ENCODE measurements at places on chromosomes 4 and X.

- no peak for DNase-seq
Measured at GRCh38 chrX:74521961-74522751, 92.3 kb downstream of the RLIM start.

- no peak for DNase-seq
Measured at GRCh38 chr4:181468451-181468850, 774.8 kb upstream of the TENM3 start.

DNA sequence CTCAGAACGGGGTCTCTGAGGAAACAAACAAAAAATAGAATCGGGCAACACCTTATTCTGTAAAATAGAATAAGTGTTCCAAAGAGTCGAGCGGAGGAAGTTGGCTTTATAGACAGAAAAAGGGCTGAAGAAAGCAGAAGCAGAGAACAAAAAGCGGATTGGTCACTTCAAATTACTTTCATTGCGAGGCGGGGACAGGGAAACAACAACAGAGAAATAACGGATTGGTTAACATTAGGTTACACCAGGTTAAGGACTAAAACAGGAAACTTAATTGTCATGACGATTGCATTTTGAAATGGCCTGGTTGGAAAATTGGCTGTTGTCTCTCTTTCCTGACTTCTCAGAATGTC, 433 bp upstream of the COQ2 start:
- peak; percentile 30 for DNase-seq

GRCh38 chrX:17737710-17737985, 355 bp downstream of the SCML1 start:
- no peak for DNase-seq

DNA sequence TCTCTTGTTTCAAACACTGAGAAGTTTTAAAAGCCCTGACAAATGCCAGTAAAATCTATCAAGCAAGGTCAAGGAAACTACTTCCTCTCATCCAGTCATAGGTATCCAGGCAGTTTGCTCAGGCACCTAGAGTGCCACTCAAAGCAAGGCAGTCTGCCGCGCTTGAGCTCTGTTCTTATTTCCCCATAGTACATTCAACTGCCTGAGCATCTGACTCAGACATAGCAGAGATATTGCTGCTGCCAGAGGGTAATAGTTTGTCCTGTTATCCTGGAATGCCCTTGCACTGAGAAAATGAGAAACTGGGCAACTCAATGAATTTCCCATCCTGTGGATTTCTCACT, 16.1 kb upstream of the ATP8A1 start:
- DNase-seq = peak; percentile 18

- peak; percentile 42 for DNase-seq
Measured at GRCh38 chr4:100016191-100016590, 66.1 kb upstream of the H2AZ1 start.

- no peak for DNase-seq
Measured at GRCh38 chr4:175290401-175290800, 372.2 kb downstream of the ADAM29 start.

DNA sequence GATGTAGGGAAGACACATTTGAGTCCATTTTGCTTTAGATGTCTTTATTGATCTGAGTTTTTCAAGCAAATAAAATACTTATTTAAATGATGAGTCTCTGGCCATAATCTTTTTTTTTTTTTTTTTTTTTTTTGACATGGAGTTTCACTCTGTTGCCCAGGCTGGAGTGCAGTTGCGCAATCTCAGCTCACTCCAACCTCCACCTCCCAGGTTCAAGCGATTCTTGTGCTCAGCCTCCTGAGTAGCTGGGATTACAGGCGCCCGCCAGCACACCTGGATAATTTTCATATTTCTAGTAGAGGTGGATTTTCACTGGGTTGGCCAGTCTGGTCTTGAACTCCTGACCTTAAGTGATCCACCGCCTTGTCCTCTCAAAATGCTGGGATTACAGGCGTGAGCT, 194.5 kb upstream of the MAD2L1 start:
- DNase-seq = no peak

- DNase-seq = peak; percentile 9
Measured at GRCh38 chr4:138438608-138439007, 196.5 kb upstream of the SLC7A11 start.

DNA sequence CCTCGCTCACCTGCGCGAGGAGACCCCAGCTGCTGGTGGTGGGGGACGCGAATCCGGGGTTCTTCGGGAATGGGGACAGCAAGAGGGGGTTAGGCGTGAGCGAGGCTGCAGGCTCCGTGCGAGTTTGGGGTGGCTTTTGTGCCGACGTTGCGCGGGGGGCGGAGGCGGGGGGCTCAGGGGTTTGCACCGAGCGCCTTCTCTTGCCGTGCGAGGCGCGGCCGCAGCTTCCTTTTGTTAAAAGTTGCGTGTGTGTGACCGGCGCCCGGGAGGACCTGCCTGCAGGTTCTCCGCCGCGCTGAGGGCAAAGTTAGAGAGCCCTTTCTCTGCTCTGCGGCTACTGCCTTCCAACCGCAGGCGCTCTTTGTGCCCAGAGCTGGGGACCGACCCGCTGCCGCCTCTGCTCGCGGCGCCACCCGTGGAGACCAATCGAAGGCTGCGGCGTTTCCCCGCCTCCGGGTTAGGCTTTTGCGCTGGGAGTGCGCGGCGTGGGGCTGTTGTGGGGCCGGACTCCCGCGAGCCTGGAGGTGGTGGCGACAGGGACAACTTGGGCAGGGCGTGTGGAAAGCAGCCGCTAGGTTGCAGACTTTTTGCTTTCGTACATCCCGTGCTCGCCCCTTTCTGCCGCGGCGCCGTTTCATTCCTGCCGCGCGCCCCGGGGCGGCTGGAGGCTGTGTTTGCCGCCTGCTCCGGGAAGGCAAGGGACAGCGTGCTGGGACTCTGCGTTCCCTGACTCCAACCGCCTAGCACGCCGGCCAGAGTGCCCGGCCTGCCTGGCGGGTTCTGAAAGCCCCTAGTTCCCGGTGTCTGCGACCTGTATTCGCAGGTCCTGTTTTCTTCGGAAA, 716 bp downstream of the KIT start:
- DNase-seq = peak; percentile 70

- DNase-seq = no peak
Measured at GRCh38 chrX:154360155-154360713, 14.2 kb downstream of the FLNA start.

DNA sequence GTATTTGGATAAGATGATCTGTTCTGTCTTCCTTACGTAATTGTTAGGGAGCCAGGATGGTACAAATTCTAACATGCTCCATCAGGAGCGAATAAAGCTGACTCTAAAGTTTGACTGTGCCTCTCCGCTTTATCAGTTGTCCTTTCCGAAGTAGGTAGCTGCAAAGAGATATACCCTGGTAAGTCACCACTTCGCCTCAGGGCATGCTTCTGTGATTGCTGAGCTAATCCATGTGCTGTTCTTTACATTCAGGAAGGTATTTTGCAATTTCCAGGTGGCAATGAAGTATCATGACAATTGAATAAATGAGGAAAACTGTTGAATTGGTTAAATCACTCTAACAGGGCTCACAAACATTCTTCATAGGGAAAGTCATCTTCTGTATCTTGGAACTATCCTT, 38.9 kb downstream of the KIT start:
- no peak for DNase-seq

- no peak for DNase-seq
Measured at GRCh38 chr4:835148-836002, 9.4 kb upstream of the CPLX1 start.

GRCh38 chr4:66279084-66279483, 608.8 kb upstream of the EPHA5 start:
- no peak for DNase-seq

- DNase-seq = peak; percentile 60
Measured at GRCh38 chrX:150547375-150548115, 20.9 kb upstream of the MTM1 start.

DNA sequence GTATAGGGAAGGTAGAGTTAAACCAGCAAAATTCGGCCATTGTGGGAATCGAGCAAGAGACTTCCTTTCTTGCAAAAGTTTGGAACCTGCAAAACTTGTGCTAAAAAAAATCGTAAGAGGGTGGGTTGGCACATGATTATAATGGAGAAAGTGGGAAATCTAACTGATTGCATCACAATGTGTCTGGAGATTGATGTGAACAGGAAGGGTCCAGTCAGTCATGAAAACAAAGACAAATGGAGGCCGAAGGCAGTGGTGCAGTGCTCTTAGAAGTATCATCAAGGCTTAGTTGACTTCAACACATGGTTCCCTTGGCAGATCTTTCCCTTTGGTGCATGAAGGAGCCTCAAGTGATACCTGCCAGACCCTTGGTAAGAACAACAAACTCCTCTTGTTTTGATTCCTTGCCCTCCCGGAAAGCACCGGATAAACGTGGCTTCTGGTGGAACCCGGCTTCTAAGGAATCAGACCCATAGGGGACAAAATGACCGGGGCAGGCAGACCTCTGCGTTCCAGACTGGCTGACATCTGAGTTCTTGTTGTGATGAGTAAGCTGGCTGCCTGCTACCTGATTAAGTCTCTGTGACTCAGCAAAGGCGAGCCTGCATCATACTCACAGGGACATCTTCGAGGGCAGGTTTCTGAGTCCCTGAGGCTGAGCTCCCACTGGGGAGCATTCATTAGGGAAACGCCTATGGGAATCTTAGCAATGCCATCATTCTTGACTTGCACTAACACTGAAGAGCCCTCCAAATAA, 87.7 kb upstream of the MAP3K15 start:
- DNase-seq = peak; percentile 20

GRCh38 chrX:47264483-47265173, 31.8 kb downstream of the USP11 start:
- no peak for DNase-seq

DNA sequence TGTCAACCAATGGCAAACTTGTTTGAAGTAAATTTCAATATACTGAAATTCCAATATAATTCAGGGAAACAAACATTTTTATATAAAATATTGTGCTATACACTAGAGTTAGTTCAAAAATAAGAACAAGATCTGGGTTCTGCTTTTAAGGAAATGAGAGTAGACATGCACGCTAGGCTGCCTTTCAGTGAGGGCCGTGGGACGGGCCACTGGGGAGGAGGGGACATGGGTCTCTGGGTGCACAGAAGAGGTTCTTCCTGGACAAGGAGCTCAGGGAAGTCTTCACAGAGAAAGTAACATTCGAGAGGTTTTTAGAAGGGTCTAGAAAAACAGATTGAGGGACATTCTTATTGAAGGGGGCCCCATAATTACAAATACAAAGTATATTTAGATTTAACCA, 64.4 kb downstream of the SHROOM3 start:
- no peak for DNase-seq

DNA sequence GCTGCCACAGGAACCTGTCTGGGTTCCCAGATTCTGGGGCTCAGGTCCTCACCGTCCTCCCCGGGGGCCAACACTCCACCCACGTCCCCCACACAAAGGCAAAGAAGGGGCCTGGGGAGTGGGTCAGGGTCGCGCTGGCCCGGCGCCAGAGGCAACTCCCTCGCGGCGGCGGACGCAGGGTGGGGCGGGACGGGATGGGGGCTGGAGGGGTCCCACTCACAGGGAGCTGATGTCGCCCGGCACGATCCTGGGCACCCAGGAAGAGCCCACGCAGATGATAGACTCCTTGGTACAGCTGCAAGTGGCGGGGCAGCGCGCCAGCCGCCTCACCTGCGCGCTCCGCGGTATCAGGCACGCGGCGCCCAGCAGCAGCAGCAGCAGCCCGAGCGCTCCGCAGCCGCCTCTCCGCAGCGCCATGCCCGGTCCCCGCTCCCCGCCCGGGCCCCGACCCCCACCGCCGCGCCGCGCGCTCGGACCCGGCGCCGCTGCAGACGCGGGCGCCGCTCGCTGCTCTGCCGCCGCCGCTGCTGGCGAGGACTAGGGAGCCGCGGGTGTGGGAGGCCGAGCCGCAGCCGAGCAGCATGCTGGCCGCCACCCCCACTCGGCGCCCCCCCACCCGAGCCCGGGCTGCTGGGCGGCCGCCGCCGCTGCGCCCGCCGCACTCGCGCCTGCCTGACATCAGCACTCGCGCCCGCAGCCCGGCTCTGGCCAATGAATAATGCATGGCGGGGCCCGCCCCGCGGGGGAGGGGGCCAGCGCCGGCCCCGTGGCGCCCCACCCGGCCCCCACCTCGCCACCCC, at the start of gene LGI2:
TSS of gene LGI2 (minus strand) at position 670 of the 800 bp plus-strand sequence. CDS start at position 417, 253 bp downstream.
- peak; percentile 65 for DNase-seq

GRCh38 chrX:48497871-48498270, 10.9 kb upstream of the PORCN start:
- DNase-seq = no peak

GRCh38 chr4:1503583-1504471, 97.6 kb upstream of the NKX1-1 start:
- DNase-seq = no peak

DNA sequence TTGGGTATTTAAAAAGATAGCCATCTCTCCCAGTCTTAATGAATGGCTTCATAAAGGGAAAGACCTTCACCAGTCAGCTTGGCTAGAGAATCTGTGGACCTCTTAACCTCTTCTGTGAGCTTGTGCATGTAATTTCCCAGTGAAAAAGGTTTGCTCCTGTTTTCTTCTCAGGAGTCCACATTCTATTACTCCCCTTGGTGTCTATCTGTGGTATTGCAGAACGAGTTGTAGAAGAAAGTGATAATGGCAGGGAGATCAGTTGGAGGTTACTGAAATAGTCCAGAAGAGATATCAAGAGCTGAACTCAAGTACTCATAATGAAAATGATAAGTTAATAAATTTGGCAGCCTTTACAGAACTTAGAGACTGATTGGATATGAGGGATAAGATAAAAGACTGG, 16.5 kb upstream of the VAMP7 start:
- DNase-seq = no peak

DNA sequence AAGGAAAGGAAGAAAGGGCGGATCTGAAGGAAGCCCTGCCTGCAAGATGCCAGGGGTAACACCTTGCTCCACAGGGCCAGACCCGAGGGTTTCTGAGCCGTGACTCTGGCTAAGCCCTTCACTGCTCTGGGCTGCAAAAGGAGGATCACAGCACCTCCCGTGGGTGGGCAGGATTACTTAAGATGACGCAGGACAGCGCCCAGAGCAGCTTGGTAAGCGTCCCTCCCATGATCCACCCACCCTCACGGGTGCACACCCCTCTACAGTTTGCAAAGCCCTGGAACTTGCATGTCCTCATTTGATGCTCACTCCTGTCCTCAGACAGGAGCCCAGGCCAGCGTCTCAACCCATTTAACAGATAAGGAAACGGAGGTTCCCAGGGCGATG, 64.9 kb downstream of the CRMP1 start:
- DNase-seq = no peak

- no peak for DNase-seq
Measured at GRCh38 chr4:56326363-56326762, 60.9 kb downstream of the AASDH start.

Data from AG08396 (cell line).